ENCODE measurements at places on chromosomes 1 and 21.

DNA sequence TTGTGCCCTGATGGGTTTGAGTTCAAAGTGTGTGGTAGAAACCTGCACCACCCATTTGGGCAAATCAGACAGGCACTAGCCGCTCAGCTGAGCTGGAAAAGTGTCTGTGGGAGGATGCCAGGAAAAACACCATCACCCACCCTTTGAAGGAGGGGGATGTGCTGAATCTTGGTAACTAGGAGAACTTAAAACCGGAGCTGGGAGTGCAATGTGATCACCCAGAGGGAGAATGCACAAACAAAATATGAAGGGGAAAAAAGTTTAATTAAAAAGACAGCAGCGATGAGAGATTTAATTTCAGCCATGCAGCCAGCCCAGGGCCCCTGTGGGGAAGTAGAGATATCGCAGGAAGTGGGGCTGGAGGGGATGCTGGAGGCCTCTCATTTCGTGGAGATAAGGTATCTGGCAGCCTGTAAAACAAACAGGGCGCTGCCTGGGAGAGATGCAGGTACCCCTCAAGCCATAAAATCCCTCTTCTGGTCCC, 86.8 kb upstream of the BCAR3 start:
- no peak for DNase-seq

DNA sequence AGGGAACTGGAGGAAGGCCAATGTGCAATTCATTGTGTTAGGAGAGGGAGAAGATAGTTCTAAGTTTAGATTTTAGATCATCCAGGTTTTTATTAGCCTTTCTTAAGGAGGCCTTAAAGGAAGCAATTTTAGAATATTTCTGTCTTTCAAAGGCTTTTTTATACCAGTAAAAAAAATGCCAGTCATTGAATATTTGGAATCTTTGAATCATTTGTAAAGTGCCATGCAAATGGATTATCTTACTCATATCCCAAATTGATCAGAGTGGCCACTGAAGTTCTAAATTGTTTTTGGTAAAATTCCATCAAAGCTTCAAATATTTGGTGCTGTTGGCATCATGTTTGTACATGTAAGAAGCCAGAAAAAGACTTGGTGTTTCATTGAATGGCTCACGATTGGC, 244.8 kb downstream of the RPS6KC1 start:
- no peak for DNase-seq

DNA sequence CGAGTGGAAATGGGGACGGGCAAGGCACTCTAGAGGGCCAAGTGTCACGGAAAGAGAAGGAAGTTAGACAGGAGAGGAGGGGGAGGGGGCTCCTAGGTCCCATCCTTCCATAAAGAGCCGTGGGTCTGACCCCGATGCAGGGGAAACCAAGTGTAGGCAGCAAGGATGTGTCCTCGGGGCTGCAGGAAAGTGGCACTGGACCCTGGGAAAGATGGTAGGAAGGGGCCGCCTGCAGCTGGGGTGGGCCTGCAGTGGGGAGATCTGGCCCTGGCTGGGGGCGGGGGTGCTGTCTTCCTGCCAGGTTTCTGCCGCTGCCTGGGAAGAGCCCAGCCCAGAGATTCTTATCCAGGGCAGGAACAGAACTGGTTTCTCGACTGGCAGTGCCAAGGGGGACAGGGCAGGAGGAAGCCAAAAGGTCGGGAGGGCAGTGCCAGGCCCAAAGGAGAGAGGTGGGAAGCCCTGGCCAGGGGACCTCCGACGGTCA, 12.9 kb downstream of the CRABP2 start:
- DNase-seq = no peak

- no peak for DNase-seq
These were observed 4.9 kb upstream of the S100A3 start for GRCh38 chr1:153553830-153554541.

- no peak for DNase-seq
These were observed 30.7 kb downstream of the VCAM1 start for GRCh38 chr1:100750005-100750885.

GRCh38 chr1:30403726-30404125, 319.7 kb downstream of the MATN1 start:
- no peak for DNase-seq

GRCh38 chr1:163083690-163084089, 14.5 kb downstream of the RGS4 start:
- no peak for DNase-seq

DNA sequence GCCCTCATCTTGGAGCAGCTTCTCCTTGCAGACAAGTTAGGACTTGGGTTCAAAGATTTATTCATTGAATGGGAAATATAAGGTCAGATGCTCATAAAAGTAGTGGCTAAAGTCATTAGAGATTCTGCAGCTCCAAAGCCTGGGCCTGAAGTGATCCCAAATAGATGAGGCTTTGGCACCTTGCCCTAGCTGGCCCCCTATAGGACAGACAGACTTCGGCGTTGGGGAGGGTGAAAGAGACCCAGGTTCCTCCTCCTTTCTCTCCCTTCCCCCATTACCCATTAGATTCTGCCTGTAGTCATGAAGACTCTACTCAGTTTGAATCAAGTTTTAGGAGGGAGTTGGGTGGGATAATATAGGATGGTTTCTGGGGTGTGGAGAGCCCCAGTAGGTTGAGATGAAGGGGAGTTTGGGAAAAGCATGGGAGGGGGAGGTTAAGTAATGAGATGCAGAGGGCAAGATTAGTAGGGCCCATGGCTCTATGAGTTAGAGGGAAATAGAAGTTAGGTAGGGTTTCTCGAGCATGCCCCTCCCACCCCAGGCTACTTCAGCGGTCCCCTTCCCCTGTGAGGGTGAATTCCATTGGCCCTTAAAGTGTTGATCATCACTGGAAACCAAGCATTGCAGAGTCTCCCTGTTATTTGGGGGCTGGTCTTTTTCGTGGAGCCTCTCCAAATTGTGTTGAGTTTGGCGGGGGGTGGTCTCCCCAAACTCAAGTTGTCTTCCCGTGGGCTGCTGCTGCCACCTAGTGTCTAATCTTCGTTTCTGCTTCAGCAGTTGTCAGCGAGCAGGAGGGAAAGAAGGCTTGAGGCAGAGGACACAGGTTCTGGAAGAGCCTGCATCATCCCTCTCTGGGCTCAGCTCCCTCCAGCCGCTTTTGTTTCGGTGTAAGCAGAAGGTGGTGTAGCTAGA, 2.1 kb upstream of the AHDC1 start:
- peak; percentile 66 for DNase-seq

GRCh38 chr1:196960854-196961253, 16.5 kb upstream of the CFHR5 start:
- DNase-seq = no peak

- no peak for DNase-seq
These were observed at the start of gene FCRLA for GRCh38 chr1:161706482-161707347. Gene FCRLA (plus strand): TSS chr1:161707229. CDS start chr1:161707265, 36 bp downstream.

DNA sequence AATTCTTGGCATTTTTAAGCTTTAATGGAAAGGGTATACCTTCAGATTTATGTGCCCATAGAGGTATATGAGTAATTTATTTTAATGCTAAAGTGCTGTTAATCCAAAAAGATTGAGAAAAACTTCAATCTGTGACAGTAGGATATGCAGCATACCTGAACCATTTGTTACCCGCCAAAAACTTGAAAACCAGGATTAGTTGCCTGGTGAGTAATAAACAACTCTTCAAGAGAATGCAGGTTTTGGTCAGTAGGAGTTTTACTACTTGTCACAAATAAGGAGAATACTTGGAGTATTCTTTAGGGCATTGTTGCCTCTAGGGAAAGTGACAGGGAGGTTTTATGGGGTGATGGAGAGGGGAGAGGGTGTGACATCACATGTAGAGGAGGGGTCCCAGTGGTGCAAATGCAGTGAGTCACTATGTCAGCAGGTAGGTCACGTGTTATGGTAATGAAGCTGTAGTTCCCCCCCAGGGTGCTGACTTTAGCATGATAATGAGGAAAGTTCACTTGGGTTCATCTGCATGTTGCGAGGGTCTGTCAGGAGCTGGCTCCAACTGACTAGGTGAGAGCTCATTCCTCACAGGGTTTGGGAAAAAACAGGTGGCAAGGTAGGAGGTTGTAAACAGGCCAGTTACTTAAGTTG, 23.1 kb downstream of the USP25 start:
- DNase-seq = no peak

- no peak for DNase-seq
These were observed 6.3 kb downstream of the SRSF11 start for GRCh38 chr1:70227439-70227838.

DNA sequence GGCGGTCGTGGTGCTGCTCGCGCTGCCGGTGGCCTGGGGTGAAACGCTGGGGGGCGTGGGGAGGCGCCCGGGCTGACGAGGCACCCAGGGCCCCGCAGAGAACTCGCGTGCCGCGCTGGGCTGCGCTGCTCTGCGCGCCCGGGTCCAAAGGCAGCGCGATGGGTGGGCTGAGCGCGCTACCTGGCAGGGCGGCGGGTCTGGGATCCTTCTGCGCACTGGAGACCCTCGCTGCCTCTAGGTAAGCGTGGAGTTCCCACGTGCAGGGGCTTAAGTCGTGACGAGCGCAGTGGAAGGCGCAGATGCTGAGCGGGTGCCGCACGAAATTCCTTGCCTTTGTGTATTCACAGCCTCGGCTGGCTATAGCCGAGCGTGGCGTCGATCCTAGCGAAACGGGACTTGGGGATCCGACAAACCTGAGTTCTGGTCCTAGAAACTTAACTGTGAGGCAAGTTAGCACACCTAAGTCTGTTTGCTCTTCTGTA, 24.6 kb downstream of the CR1L start:
- no peak for DNase-seq

DNA sequence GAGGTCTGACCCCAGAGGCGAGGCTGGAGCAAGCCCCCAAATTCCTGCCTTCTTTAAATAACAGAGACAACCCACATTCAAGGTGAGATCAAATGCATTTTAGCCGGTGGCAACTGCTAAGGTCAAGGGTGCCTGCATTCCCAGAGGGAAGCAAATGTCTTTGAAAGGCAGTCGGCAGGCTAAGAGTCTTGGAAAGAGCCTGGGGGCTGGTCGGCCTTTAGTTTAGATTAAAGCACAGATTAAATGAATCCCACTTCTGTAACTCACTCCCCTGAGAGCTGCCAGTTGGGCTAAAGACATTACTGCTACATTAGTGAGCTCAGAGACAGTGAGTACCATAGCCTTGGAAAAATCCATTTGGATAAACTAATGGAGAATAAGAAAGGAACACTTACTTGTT, 59.2 kb downstream of the HTR6 start:
- DNase-seq = no peak

DNA sequence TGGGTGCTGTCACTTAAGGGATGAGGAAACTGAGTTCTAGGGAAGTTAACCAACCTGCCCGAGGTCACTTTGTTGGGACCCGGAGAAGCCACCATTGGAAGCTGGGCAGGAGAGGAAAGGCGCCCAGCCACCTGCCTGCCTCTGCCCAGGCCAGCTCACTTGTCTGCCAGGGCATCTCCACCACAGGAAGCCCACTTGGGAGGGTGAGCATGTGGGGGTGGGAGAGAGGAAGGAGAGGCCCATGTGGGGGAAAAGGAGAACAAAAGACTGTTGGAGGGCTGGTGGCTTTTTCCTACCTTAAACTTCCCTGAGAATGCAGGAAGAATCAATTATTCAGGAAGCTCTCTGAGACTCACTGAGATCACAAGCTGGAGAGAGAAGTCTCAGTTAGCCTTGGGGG, 43.8 kb upstream of the SELENON start:
- no peak for DNase-seq

DNA sequence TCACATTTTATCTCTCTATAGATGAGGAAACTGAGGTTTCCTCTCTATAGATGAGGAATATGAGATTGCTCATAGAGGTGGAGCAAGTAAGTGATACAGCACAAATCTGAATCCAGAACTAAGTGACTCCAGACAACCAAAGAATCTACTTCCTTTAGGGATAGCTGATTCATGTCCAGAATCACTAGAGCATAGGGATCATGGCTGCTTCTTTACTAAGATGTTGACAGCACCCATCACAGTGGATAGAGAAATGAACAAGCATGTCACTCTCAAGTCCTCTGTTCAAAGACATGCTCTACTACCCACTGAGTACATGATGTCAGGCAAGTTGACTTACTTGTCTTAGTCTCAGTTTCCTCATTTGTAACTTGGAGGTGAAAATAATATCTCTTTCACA, 116.1 kb upstream of the SPATA6 start:
- DNase-seq = no peak

DNA sequence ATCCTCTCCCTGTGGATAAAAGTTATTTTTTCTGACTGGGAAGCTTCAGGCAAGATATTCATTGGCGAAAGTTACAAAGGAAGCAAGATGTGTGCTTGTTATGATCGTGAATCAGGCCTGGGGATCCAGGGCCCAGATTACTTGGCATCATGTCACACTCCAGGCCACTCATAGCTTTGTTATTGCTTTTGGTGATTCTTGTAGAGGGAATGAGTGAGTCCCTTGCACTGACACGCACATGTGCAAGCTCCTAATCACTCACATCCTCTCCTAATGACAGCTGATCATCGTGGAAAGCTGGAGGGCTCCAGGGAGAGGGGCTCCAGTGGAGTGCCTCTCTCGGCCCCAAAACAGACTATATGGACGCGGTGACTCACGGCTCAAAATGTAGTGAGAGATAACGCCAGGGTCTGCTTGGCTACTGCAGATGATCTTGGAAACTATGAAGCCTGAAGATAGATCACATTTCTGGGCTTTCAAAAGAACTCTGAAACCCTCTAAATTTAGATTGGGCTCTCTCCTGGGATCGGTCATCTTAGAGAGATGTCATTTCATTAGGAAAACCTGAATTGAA, 481.1 kb upstream of the USP24 start:
- no peak for DNase-seq

DNA sequence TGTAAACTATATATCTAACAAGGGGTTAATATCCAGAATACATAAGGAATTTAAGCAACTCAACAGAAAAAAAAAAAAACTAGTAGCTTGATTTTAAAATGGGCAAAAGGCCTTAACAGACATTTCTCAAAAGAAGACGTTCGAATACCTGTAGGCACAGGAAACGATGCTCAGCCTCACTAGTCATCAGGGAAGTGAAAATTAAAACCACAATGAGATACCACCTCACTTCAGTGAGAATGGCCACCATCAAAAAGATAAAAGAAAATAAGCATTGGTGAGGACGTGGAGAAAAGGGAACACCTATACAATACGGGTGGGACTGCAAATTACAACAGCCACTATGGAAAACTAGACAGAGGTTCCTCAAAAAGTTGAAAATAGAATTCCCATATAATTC, 37.3 kb downstream of the NPHP4 start:
- DNase-seq = no peak
